Posterior cingulate gyrus (tissue), 11 donors: ENCODE measurements at places on chromosomes 1 and 21.

GRCh38 chr1:230281556-230281955 lies 144.6 kb downstream of the PGBD5 start:
- DNase-seq = no peak

- no peak for DNase-seq
These were observed 214.5 kb downstream of the SMYD3 start for GRCh38 chr1:246292571-246292970.

DNA sequence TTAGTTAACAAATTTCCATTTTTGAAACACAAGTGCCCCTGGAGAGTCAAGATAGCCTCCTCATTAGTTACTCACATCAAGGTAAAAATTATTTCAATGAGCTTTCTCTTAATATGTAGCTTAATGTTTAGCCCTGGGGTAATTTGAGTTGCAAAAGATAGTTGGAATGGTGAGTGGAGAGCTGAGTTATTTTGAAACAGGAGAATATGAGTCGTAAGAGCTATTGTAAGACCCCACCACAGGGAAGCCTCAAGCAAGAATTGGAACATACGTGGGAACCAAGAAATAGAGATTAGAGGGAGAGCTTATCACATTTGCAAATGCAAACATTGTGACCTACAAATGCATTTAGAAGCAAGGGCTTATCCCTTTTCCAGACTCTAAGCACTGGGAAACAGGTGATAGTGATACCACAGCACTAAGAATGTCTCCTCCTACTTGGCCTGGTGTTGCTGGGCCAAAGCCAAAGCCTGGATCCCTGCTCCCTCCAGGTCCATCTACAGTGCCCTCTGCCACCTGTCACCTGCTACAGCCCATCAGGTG lies 635.1 kb downstream of the PTPRC start:
- DNase-seq = no peak

GRCh38 chr1:104630567-104631149 lies 881.0 kb downstream of the AMY1C start:
- DNase-seq = no peak

DNA sequence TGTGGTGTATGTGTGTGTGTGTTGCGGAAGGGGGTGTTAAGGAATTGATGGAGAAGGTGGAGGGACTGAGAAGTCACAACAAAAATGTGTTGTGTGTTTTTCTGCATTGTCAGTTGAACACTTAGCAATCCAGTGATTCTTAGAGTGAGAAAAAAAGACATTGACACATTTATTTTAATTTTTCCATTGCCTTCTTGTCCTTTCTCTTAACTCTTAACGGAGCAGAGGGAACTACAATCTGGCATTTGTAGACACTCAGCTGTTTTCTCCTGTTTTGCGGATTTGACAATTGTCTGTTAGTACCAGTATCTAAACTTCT lies 725 bp downstream of the C1orf53 start:
- DNase-seq = no peak

- no peak for DNase-seq
These were observed 54.3 kb downstream of the CD247 start for GRCh38 chr1:167463875-167464575.

DNA sequence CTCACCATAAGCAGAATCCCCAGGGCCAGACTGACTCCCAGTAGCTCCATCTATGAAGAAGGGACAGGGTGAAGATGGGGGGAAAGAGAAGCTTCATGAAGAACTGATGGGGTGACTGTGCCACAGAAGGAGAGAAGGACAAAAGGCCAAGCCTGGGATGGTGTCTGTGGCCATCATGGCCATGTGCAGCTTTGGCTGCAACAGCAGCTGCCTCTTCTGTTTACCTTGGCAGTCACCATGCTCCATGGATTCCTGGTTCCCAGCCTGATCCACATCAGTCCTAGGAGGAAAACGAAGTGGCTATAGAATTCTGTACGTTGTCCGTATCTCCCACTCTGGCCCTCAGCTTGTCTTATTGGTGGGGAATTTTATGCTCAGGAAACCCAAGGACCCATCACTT lies 12.0 kb downstream of the SEMA6C start:
- no peak for DNase-seq

DNA sequence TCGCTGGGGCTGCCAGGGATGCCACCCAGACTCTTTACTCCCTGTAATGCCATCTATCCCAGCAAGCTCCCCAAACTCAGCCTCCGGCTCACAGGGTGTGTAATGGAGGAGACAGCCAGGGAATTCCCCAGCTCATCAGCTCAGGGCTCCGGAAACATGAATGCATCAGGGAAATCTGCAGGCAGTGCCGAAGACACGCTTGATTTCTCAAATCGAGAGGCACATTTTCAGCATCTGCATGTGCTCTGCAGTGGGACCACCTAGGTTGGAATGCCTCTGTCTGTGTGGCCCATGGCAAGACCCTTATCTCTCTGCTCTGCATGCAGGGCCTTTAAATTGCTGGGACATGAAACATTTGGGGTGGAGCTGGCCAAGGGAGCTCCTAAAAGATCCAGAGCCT lies 170.1 kb downstream of the TRABD2B start:
- peak; percentile 29 for DNase-seq

DNA sequence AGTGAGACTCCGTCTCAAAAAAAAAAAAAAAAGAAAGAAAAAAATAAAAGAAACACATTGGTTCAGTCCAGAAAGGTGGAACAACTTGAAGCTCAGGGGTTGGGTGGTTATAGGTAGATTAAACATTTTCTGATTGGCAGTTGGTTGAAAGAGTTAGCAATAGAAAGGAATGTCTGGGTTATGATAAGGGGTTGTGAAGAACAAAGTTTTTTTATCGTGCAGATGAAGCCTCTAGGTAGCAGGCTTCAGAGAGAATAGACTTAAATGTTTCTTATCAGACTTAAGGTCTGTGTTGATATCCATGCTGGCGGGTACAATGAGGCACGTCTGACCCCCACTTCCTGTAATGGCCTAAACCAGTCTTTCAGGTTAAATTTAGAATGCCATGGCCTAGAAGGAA lies 45.0 kb upstream of the PDE9A start:
- DNase-seq = no peak

GRCh38 chr1:223845810-223846682 lies at the start of gene TP53BP2:
Gene TP53BP2 (minus strand): TSS chr1:223845947. CDS start chr1:223845680, 267 bp downstream.
- DNase-seq = peak; percentile 93
